ACHN (cell line): ENCODE measurements at places on chromosomes 1 and 21.

- DNase-seq = no peak
These were observed 83.6 kb downstream of the GALNT2 start for GRCh38 chr1:230150615-230151014.

- peak; percentile 93 for DNase-seq
These were observed 5.5 kb upstream of the RNF223 start for GRCh38 chr1:1079408-1080121.

DNA sequence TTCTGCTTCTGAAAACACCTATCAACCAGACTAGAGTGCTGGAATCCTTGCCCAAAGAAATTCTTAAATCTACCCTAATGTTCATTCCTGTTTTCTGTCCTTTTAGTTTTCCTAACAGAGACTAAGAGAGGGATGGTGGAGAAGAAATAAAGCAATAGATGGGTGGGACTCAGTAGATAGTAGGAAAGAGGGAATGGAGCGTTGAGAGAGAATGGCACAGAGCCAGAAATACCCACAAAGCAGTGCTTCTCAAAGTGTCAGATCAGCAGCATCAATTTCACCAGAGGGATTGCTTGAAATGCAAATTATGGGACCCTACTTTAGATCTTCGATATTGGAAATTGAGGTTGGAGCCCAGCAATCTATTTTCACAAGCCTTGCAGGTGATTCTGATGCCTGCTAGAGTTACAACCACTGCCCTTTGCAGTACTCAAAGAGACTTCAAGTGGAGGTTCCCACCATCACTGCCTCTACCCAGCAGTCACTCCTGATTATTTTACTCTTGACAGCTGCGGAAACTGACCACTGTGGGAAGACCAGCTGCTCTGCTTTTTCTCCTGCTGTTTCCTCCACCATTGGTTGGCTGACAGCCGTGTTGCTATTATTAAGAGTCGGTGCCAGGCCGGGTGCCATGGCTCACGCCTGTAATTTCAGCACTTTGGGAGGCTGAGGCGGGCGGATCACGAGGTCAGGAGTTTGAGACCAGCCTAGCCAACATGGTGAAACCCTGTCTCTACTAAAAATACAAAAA, 11.4 kb upstream of the PRPF3 start:
- DNase-seq = no peak

GRCh38 chr1:231171623-231172197, 9.9 kb downstream of the TRIM67 start:
- DNase-seq = no peak

GRCh38 chr1:232548691-232549090, 81.2 kb downstream of the SIPA1L2 start:
- DNase-seq = no peak

GRCh38 chr1:157739229-157739901, 37.6 kb downstream of the FCRL2 start:
- no peak for DNase-seq

DNA sequence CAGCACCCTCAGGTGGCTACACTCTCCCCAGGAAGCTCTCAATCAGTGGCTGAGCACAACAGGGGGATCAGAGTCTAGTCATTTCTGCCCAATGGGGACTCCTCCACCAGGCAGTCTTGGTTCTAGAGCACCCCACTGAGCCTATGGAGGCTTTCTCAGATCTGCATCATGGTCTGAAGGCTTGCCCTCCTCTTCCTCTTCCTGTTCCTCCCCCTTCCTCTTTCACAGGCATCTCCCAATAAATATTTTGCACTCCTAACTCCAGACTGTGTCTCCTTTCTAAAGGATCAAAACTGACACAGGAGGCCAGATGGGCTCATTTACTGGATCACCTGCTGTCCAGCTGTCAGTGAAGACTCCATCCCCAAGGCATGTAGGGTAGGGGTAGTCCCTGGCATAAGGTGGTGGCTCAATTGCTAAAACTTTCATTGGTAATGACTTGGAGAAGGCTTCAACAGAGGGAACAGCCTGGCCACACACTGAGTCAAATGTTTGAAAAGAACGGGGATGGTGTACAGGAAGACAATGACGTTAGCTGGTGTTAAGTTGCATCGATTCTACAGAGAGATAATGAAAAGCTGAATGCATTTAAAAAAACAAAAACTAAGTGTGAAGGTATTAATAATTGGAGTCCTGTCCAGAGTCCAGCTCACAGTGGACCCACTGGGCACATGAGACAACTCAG, 84.2 kb upstream of the SLC2A1 start:
- no peak for DNase-seq

DNA sequence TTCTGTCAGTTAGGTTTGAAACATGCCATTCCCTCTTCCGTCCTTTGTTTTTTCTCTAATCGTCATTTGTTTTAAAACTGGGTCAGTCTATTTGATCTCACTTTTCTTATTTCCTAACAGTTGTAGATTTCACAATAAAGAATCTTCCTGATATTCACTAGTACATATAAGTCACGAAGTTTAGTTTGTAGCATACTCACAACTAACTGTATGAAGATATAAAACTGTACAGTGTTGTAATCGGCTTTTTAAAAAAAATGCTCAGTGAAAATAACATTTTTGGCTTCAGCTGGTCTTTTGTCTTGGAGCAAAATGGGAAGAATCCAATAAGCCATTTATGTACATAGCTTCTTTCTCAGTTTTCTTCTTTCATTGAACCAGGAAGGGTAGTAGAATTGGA, 78.3 kb downstream of the NCAM2 start:
- DNase-seq = no peak

GRCh38 chr21:23111070-23111600, 2112.9 kb downstream of the NCAM2 start:
- peak; percentile 38 for DNase-seq

GRCh38 chr1:224632381-224632871, 16.3 kb downstream of the CNIH3 start:
- DNase-seq = peak; percentile 37

DNA sequence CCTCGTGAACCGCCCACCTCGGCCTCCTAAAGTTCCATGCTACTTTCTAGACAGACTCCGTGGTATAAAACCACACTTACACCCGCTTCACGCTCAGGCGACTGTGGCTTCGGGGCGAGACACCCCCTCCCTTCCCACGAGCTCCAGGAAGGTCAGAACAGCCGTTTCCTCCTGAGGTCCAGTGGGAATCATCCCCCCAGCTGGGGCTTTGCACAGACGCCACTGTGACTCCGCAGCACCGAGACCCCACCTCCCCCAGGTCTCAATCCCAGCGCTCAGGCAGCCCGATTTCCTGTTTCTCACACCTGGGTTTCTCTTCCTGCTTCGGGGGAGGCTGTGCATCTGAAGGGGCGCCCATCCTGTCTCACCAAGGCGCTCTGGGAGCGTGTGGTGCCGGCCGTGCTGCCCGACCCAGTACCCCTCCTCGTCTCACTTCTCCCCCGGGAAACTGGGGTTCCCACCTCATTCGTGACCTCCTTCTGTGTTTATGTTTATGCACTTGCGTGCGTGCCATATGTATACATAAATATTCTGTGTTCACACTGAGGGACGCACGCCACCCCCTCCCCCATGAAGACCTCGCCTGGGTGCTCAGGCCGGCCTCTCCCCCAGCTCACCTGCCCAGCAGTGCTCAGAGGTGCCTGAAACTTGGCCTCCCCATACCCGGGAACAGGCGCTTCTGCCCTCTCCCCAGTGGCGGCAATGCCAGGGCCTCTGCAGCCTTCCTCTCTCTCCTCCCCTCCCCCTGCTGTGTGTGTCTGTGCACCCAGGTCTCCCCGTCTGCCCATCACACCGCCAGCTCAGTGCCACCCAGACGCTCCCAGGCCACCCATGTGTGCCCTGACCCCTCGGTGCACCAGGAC, 14.6 kb downstream of the SLC35E2B start:
- DNase-seq = no peak

DNA sequence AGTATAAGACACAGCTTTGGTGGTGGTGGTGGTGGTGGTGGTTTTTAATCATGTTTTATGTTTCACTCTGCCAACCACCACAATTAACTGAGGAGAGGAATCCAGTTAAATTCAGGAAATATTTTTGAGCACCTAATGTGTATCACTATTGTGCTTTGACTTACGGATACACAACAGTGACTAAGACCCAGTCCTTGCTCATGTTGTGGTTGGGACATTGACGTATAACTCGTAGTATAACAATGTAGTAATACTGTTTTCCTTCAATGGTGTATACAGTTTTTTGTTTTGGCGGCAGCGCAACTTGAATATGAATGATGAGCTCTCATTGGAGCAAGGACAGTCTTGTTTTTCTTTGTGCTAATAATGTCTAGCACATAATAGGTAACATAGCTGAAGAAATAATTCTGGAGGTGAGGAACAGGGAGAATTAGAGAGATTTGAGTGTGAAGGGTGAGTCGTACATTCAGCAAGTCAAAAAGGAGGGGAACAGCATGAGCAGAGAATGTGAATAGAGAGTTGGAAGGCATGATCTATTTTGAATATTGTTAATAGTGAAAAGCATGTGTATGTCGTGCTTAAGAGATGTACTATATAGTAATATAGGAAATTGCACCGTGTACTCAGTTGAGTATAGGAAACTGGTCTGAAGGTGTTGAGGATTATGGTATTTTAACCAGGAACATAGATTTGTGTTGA, 5.5 kb downstream of the CACYBP start:
- no peak for DNase-seq
